ENCODE measurements at places on chromosomes 5 and 9.

DNA sequence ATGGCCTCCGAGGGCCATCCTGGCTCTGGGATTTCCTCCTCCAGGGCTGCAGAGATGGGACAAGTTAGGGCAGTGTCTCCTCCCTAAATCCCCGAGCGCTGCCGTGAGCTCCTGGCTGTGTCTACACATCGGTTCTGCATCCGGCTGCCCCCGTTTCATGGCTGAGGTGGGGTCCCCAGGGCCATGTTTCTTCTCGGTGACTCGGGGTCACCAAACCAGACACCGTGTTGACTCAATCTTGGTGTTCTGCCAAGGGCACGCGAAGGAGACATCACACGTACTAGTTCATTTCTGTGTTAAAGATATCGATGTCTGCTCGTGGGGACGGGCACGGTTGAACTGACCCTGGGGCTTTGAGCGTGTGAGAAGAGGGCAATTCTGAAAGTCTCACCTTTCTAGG, 60.7 kb downstream of the COL5A1 start:
- no peak for DNase-seq

- no peak for DNase-seq
These were observed 28.5 kb downstream of the FUBP3 start for GRCh38 chr9:130607640-130608420.

DNA sequence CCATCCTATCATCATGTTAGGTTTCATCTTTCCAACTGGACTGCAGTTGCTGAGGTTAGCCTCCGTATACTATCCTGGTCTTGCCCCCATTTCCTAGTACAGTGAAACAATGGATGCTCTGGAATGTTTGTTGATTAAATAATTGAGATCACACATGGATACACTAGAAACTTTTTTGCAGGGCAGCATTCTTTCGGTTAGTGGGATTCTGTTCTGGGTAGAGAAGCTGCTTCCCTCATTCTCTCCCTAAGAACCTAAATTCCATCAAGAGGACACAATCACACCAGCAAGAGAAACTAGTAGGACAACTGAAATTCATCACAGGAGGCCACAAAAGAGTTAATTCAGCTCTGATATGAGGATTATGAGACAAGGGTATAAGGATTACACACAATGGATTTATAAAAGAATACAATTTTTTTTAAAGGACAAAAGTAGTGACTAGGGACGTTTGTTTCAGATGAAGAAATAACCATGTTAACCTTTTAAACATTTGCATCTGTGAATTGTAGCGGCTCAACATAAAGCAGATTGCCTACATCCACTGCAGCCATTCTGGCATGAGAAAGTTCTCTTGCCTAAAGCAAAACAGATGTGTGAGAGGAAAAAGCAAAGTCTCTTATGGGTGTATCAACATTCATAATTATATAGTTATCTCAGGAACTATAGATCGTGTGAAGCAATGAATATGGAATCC, 162.7 kb upstream of the LHFPL2 start:
- no peak for DNase-seq

DNA sequence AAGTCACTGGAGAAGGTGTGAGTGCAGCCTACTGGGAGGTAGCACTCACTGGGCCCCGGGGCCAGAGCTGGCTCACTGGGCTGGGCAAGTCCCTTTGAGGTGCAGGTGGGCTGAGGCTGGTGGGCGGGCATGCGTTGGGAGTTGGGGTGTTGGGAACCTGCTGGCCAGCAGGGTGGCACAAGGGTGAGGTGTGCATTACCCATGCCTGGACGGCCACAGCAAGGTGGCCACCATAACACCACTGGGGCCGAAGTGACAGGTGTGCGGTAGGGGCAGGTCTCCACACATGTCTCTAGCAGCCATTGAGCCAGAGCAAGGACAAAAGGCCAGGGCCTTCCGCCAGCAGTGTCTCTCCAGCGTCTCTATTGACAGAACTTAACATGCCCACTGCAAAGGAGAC, 22.6 kb downstream of the PRRT1B start:
- no peak for DNase-seq

GRCh38 chr5:37121027-37121426, 128.1 kb downstream of the CPLANE1 start:
- no peak for DNase-seq

DNA sequence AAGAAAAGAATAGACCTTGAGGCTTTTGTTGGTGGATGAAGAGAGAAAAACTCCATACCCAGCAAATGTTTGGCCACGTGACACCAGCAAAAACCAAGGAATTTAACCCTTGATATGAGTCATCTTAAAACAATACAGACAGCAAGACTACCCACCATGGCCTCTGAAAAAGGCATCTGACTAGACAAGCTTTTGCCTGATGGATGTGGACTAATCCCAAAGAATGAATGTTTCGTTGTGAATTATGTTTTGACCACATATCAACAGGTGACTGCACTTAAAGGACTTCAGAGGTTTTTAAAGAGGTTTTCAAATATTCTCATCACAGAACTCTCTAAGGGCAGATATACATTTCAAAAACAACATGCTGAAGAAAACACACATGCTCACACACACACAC, 33.0 kb upstream of the SLC1A3 start:
- DNase-seq: no peak

DNA sequence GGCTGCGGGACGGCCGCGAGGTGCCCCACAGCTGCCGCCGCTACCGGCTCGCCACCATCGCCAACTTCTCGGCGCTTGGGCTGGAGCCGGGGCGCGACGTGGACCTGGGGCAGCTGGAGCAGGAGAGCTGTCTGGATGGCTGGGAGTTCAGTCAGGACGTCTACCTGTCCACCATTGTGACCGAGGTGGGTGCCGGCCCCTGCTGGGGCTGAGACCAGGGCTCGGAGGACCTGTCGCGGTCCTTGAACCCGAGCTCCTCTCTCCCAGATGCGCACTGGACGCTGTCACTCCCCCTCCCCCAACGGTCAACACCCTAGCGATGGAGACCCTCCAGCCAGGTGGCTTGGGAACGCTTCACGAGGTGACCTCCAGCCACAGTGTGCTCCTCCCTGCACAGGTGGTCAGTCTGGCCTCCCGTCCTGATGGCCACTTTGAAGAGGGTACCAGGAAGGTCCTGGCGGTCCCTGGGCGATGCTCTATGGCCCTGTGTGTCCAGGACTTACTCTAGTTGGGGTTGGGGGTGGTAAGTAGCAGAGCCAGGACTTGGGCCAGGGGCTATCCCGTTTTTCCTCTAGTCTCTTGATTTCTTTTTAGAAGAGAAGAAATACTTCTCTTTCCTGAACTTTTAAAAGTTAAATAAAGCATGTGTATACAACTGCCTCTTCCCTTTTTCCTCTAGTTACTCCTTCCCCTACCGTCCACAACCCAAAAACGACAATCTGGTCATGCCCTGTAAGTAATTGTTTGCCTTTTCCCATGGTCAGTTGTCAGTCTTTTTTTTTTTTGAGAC, 866 bp downstream of the SLC22A5 start:
- no peak for DNase-seq

DNA sequence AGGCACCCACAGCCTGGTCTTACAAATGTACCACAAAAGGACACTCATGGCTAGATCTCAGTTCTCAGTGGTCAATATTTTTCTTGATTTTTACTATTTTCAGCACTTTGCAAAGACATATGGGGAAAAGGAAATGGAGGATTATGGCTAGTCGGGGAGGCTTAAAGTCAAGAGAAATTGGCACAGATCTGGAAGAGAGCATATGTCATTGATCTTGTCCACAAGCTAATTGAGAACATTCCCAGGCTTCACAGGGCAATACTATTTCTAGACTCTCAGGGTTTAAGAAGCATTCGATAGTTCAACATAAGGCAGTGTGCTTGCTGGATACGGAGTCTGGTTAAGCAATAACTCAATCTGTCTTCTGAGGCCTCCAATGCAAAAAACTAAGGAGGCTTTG, 285.8 kb downstream of the ZNF608 start:
- DNase-seq: no peak

GRCh38 chr9:106697750-106698502, 165.0 kb upstream of the ZNF462 start:
- DNase-seq: no peak

- no peak for DNase-seq
These were observed 58.3 kb downstream of the MFAP3 start for GRCh38 chr5:154097031-154097430.

DNA sequence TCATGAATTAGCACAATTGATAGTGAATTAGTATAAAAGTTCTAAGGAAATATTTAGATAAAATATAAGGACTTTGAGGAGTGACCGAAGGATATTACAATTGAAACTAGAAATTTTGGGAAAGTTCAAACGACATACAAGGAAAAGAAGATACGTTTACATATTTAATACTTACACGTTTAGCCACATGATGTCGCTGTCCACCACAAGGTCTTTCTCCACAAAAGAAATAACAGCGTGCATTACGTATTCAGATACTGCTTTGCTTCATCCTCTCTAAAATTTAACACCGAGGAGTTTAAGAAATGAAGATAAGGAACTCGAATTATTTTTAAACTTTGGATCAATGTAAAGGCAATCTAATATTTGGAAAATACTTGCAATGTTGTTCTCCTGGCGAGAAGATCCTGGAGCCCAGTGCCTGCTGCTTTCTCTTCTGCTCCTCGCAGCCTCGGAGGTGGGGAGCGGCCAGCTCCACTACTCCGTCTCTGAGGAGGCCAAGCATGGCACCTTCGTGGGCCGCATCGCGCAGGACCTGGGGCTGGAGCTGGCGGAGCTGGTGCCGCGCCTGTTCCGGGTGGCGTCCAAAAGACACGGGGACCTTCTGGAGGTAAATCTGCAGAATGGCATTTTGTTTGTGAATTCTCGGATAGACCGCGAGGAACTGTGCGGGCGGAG, at the start of gene PCDHA3:
PCDHA3 (plus strand) TSS at position 242 of the 678 bp plus-strand sequence.
- no peak for DNase-seq

GRCh38 chr9:94717761-94718160, 8.7 kb upstream of the AOPEP start:
- DNase-seq: no peak

DNA sequence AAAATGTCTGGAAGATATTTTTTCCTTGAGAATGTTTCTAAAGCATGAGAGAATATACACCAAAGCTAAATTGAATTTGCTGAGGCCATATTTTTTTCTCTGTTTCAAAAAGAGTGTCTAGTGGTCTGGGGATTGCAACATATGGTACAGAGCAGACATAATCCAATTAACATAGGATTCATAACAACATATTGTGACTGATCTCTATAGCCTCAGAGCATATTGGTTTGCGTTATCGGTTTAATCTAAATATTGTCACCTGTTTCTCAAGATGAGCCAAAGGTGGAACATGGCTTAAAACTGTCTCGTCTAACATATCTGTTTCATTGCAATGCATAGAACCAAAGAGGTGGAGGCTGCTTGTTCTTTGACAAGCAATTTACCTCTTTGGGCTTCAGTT, 3.9 kb downstream of the PPP3R2 start:
- DNase-seq: no peak

GRCh38 chr5:64625678-64626077, 64.6 kb upstream of the SHISAL2B start:
- no peak for DNase-seq

GRCh38 chr5:79702606-79703380, 13.2 kb downstream of the CMYA5 start:
- peak; percentile 23 for DNase-seq

- no peak for DNase-seq
These were observed 89.2 kb downstream of the DMRTA1 start for GRCh38 chr9:22535780-22536179.

GRCh38 chr5:2697446-2698200, 53.9 kb downstream of the IRX2 start:
- DNase-seq: no peak

- DNase-seq: no peak
These were observed 1060.7 kb downstream of the EFNA5 start for GRCh38 chr5:106610041-106610440.

DNA sequence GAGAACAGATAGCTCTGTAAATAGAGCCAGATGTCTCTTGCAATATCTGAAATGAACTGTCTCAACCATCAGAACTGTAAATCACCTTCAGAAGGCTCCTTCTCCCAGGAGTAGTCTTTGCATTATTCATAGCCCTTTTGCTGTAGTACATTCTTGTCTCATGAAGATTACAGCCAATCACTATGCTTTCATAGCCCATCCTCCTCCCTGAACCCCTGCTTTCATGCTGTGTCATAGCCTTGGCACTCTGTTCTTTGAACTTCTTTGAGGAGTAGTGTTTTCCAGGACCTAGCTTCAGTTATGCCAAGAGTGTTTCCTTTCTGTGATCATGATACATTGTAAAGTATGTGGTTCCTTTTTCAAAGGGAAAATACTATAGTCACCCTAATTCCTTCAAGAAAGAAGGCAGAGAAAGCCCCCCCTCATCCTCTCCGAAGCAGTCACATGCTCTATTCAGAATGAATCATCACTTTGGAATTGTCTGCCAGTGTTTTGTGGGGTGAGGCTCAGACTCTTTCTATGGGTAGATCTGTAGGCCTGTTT, 61.1 kb downstream of the GRIA1 start:
- DNase-seq: no peak

- no peak for DNase-seq
These were observed 135.5 kb upstream of the CPEB4 start for GRCh38 chr5:173752653-173753052.

GRCh38 chr5:118611332-118611945, 376.9 kb downstream of the DTWD2 start:
- no peak for DNase-seq

- DNase-seq: peak; percentile 5
These were observed 120.5 kb downstream of the ADAMTS2 start for GRCh38 chr5:179224741-179225140.

- no peak for DNase-seq
These were observed 248.1 kb upstream of the TAS2R1 start for GRCh38 chr5:9878206-9878605.

- DNase-seq: no peak
These were observed 792.4 kb downstream of the PTPRD start for GRCh38 chr9:9820436-9820835.

DNA sequence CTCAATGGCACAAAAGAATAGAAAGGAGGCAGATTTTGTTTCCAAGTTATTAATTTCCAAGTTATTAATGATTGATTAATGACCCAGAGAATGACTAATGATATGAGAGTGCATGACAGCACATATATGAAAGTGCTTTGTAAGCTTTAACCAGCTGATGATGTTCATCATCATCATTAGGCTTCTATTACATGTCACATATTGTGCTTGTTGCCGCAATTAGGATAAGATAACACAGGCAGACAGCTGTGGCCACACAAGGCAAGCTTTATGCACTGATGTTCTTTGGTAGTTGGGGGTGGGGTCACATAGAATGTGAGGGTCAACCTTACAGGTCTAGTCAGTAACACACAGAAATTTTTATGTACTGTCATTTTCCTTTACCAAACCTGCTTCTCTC, 219.7 kb downstream of the TRPM3 start:
- DNase-seq: no peak

GRCh38 chr9:134648701-134649530, 7.3 kb downstream of the COL5A1 start:
- DNase-seq: no peak

GRCh38 chr9:5435912-5436311, 1.8 kb downstream of the PLGRKT start:
- DNase-seq: no peak

GRCh38 chr9:121819428-121820231, 168.2 kb downstream of the DAB2IP start:
- no peak for DNase-seq
